Activated naive CD8-positive, alpha-beta T cell treated with anti-CD3 and anti-CD28 coated beads for 36 hours (primary cell): ENCODE measurements at places on chromosomes 4 and X. TPM values are rescaled to one million over a fixed set of nuclear protein-coding genes. Genes with fewer than 3 reads are reported as not detected.

DNA sequence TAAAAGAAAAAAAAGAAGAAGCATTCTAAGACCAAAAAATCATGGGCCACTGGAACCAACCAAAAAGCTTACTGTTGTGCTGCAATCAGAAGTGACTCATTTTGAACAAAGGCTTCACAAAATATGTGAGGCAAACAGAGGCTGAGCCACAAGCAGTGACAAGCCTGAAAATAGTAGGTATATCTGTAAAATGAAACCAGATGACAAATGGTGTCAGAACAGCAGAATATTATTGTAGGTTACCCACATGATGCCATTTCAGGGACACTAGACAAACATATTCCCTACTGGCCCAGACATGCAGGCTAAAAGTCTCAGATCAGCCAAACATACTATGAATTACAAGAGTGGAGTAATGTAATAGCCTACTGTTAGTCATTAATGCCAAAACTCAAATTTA is 1301.8 kb upstream of the DIAPH2 start:
- no peak for DNase-seq

GRCh38 chr4:163744861-163745260 is 250.4 kb downstream of the TMA16 start:
- no peak for DNase-seq

GRCh38 chrX:5998456-5998855 is 230.2 kb downstream of the NLGN4X start:
- no peak for DNase-seq

GRCh38 chrX:10199212-10199611 is 42.4 kb downstream of the CLCN4 start:
- no peak for DNase-seq

GRCh38 chrX:10753116-10753515 is 132.7 kb upstream of the MID1 start:
- no peak for DNase-seq

- DNase-seq, result no peak
Measured at GRCh38 chrX:12936947-12937346, 30.5 kb downstream of the TLR8 start.

- no peak for DNase-seq
Measured at GRCh38 chr4:84985952-84986351, 19.5 kb upstream of the WDFY3 start.

DNA sequence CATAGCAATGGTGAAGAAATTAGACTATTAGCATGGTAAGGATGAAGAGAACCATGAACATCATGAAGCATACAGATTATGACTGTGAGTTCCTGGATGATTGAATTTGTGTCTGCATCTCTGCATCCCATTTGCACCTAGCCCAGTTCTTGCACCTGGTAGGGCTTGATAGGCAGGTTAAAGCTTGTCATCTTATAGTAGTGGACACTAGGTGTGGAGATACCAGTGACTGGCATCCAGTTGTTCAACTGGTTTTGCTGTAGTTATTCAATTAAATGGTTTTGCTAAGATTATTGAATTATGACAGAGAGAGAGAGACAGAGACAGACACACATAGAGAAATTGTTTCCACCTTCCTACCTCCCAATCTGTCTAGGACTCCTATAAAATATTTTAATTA is 5.0 kb downstream of the ADH7 start:
- no peak for DNase-seq

- no peak for DNase-seq
Measured at GRCh38 chr4:25843340-25844097, 19.3 kb downstream of the SEL1L3 start.

- no peak for DNase-seq
Measured at GRCh38 chr4:47469951-47470350, 6.4 kb upstream of the COMMD8 start.

GRCh38 chr4:98564852-98565251 is 93.6 kb downstream of the TSPAN5 start:
- no peak for DNase-seq

- DNase-seq, result no peak
Measured at GRCh38 chr4:183337349-183337748, 15.1 kb upstream of the CLDN24 start.

CDKN2AIP gene
- 29.7 TPM for total RNA-seq

S100P gene
- 2.5 TPM for total RNA-seq

SMPX gene
- total RNA-seq, result not detected

ARMCX4 gene
- 6.8 TPM for total RNA-seq

BLTP1 gene
- total RNA-seq, result 12.2 TPM

CCNA2 gene
- total RNA-seq, result 127 TPM

PROM1 gene
- total RNA-seq, result 0.56 TPM
